Sigmoid colon (tissue), 7 donors: ENCODE measurements at places on chromosomes 6 and 20. TPM values are rescaled to one million over a fixed set of nuclear protein-coding genes. Genes with fewer than 3 reads are reported as not detected.
A peak's percentile ranks its signal among the peaks of the same experiment; 100 is the strongest.

- DNase-seq = peak; percentile 93
These were observed 43.7 kb upstream of the HFE start for GRCh38 chr6:26043384-26044139.

- no peak for DNase-seq
These were observed 253.1 kb downstream of the SLC24A3 start for GRCh38 chr20:19465536-19465935.

DNA sequence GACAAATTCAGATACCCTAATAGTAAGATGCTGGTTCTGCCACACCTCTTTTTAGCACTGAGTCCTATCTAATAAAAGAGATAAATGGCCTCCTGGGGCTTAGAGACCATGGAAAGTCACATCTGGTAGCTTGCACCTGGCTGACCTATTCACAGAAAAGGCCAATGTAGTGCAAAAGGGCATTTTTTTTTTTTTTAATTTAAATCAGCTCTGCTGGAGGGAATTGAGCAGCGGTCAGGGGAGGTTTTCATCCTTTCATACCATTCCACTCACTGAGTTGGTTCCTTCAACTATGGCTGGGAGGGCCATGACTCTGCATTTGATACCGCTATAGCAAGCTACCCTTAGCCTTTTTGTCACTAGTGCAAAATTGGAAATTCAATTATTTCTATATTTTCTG, 20.1 kb upstream of the HS3ST5 start:
- DNase-seq = no peak

DNA sequence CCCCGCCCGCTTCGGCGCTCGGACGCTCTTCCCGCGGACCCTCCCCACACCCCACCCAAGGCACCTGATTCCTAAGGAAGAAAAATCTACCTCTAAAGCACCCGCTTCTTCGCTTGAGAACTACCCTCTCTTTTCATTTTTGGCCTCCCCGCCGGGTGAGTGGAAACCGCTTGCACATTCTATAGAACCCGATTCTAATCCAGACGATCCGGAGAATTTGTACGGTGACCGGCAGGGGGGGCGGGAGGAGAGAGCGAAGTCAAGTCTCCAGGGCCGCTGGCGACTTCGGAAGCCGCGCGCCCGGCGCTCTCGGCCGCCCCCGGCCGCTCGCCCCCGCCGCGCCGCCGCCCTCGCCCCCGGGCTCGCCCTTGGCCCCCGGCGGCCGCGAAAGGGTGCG, at the start of gene RBM24:
TSS of gene RBM24 (plus strand) at position 262 of the 397 bp plus-strand sequence. CDS start 221 bp downstream, outside the sequence.
- peak; percentile 88 for DNase-seq

DNA sequence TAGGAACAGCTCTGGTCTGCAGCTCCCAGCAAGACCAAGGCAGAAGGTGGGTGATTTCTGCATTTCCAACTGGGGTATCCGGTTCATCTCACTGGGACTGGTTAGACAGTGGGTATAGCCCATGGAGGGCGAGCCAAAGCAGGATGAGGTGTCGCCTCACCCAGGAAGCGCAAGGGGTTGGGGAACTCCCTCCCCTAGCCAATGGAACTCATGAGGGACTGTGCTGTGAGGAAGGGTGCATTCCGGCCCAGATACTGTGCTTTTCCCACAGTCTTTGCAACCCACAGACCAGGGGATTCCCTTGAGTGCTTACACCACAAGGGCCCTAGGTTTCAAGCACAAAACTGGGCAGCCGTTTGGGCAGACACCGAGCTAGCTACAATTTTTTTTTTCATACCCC, 21.8 kb downstream of the HDDC2 start:
- no peak for DNase-seq

GRCh38 chr6:5266423-5266822, 5.1 kb downstream of the FARS2 start:
- no peak for DNase-seq

Gene CPXM1
- 0.69 TPM for polyA plus RNA-seq

Gene UBR2
- 6.6 TPM for polyA plus RNA-seq
